ENCODE measurements at places on chromosomes 5 and 9.
A peak's percentile ranks its signal among the peaks of the same experiment; 100 is the strongest.

GRCh38 chr5:143592648-143593047 lies 189.2 kb upstream of the NR3C1 start:
- DNase-seq: no peak

GRCh38 chr5:72951671-72952468 lies 4.0 kb upstream of the FCHO2 start:
- DNase-seq: no peak

DNA sequence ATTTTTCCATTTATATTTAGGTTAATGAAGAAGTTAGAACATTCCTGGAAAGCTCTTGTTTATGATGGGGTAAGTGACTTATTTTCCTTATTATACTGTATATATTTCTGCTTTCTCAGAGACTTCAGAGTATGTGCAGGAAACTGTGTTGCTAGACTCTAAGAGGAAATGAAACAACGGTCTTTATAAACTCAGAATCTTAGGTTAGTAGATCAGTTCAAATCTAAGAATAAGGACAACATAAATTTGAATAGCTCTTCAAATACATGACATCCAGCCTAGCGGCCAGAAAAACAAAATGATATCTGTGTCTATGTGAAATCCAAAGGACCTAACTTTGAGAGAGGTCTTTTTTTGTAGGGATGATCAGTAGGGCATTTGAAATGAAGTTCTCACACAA lies 94.3 kb downstream of the PRKACG start:
- no peak for DNase-seq

DNA sequence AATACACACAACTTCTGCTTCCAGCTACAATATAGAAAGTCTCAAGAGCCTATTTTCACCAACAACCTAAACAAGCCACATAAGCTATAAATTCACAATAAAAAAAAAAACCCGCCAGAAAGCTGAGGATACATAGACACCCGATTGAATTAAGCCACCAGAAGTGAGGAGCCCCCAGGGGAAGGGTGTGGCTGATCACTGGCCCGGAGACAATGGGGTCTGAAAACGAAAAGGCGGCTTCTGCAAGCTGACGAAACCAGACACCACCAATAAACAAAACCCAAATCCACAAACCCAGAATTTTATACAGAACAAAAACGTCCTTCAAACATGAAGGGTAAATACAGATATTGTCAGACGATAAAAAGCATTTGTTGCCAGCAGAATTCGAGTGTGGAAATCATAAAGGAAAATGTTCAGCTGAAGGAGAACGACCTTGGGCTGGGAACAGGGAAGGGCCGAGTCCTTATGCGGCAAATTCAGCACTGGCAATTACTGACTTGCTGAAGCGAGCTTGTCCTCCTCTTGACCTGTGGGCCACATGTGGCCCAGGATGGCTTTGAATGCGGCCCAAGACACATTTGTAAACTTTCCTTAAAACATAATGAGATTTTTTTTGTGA lies 39.6 kb upstream of the CEP72 start:
- DNase-seq: no peak

DNA sequence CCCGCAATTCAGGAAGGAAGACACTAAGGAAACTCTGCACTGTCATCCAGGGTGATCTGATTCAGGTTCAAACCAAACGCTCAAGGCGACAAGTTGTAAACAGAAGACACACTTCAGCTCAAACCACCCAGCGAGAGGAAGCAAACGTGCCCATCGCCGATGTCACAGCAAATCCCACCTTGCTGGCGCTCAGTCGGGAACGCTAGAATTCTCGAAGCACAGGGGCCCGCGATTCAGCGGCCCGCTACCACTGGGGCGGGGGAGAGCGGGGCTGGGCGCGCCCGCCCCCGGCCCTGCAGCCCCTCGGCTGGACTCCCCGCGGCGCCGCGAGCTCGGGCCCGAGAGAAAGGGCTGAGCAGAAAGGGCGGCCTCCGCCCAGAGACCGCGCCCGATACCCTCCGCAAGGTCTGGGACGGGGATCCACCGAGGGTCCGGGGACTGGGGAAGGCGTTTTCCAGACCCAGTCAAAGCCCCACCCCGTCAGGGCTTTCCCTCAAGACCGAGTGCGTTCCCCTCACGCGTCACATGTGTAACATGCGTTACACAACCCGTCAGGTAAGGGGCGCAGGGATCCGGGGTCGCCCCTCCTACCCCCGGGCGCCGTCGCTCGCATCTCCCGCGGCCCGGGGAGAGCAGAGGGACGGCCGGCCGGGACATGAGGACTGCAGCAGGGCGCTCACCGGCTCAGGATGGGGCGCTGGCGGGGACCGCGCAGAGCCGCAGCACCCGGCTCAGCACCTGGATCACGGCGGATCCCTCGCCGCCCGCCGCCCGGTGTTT lies 469 bp downstream of the AGTPBP1 start:
- peak; percentile 64 for DNase-seq

- DNase-seq: no peak
Observed at GRCh38 chr9:72937545-72937944, 15.3 kb downstream of the ALDH1A1 start.

- DNase-seq: no peak
Observed at GRCh38 chr5:137679195-137679594, 56.7 kb downstream of the KLHL3 start.

DNA sequence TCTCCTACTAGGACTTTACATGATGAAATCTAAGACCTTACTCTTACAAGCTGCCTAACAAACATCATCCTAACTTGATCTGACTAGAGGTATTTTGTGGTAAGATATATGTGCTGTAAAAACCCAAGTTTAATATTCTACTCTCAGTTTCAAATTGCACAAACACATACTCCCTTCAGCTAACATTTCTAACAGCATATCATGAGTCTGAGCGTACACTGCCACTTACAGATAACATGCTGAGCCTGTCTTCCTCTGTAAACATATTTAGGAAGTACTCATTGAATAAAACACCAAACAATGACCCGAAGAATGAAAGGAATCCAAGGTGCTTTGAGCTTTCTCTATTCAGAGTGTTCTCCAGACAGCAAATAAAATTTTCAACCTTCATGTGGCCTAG lies 7.9 kb upstream of the ESM1 start:
- DNase-seq: no peak

GRCh38 chr5:36624277-36624676 lies 17.9 kb downstream of the SLC1A3 start:
- no peak for DNase-seq
